Upper lobe of left lung (tissue), 6 donors: ENCODE measurements at places on chromosomes 4 and X. TPM values are rescaled to one million over a fixed set of nuclear protein-coding genes. Genes with fewer than 3 reads are reported as not detected.

GRCh38 chrX:129091097-129091496 is 432.2 kb downstream of the SMARCA1 start:
- no peak for DNase-seq

- DNase-seq = no peak
Observed at GRCh38 chr4:139223682-139224317, 46.8 kb upstream of the ELF2 start.

DNA sequence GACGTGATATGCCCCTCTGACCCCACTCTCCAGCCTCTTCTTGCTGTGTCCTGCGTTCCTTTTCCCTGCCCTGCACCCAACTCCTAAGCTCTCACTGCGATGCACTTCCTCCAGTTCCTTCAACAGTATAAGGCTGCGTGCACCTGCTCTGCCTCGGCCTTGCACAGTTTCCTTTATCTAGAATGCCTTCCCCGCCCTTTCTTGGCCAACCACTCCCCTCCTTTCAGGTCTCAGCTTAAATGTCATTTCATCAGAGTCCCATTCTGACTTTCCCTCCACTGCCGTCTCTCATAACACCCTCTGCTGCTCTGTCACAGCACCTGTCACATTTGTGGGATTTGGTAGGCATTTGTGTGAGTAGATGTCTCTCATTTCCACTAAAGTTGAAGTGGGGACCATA is 58.4 kb upstream of the NEIL3 start:
- no peak for DNase-seq

GRCh38 chr4:654503-654845 is 19.6 kb downstream of the ATP5ME start:
- no peak for DNase-seq

Gene RHOXF2
- total RNA-seq = not detected
